Fibroblast of lung (primary cell): ENCODE measurements at places on chromosomes 6 and 20.

GRCh38 chr6:15804164-15805154 is 141.6 kb upstream of the DTNBP1 start:
- no peak for DNase-seq

GRCh38 chr6:90049295-90049694 is 155.0 kb downstream of the GJA10 start:
- no peak for DNase-seq

GRCh38 chr6:996271-996852 is 303.4 kb upstream of the EXOC2 start:
- DNase-seq: no peak

- peak; percentile 66 for DNase-seq
Observed at GRCh38 chr20:46683939-46684750, 5.1 kb downstream of the TP53RK start.

GRCh38 chr6:144264270-144265060 is 20.7 kb upstream of the UTRN start:
- DNase-seq: peak; percentile 79

GRCh38 chr20:37449276-37449675 is 71.8 kb upstream of the NNAT start:
- DNase-seq: no peak

- DNase-seq: no peak
Observed at GRCh38 chr6:80640176-80640575, 533.7 kb downstream of the BCKDHB start.

- DNase-seq: no peak
Observed at GRCh38 chr6:28280595-28281287, 631 bp upstream of the PGBD1 start.

DNA sequence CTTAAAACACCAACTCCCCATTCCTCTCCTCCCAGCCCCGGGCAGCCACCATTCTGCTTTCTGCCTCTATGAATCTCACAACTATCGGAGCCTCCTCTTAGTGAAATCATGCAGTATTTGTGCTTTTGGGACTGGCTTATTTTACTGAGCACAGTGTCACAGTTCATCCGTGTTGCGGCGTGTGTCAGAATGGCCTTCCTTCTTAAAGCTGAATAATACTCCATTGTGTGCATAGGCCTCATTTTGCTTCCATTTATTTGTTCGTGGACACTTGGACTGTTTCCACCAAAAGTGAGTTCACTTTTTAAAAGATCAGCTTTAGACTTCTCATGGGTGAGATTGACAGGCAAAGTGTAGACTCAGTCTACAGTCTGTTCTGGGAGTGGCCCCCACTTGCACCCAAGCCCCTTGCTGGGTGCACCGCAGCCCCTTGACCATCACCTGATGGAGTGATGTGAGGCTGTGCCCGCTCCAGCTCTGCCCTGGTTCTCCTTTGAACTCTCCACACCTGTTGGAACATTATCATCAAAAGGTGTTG is 12.6 kb downstream of the DUSP22 start:
- DNase-seq: no peak

DNA sequence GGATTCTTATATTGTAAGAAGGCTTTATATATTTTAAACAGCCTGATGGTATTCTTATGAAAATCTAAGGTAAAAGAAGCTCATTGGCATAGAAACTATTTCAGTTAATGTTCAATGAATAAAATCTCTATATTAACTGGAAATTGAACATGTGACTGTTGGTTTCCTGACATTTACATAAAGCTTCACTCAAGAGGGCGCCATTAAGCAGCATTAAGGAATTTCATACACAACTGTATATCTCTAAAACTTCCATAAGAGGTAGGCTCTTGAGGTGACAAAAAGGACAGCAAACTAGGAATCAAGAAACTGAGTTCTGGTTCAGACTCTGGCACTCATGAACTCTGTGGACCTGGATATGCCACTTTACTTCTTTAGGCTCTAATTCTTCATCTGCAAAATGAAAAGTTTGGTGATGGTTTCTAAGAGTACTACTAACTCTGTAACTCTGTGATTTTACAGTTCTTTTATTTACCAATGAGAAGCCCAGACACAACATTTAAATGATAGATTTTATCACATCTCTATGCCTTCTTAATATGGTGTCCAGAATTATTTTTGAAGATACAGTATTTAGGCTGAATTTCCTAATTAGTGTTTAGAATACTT is 147.5 kb downstream of the FLRT3 start:
- DNase-seq: peak; percentile 45

DNA sequence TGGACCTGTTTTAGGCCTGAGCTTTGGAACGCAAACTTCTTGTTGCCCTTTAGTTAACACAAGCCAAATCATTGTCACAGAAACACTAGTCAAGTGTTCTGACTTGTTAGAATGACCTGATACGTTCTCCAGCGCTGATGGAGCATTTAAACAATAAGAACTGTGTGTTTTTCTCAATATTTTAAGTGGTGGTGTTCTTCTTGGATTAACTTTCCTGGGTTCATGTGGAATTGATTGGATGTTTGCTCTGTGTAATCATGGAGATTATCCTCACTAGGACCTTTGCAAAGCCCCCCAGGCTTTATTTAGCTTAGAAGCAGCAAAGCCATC is 1.6 kb downstream of the LRRC1 start:
- no peak for DNase-seq

GRCh38 chr6:156279261-156279969 is 497.8 kb upstream of the ARID1B start:
- DNase-seq: no peak

- DNase-seq: peak; percentile 3
Observed at GRCh38 chr6:159609652-159610178, 83.3 kb downstream of the SOD2 start.

GRCh38 chr6:30399390-30400058 is 54.6 kb downstream of the RPP21 start:
- DNase-seq: peak; percentile 27

GRCh38 chr20:31833130-31833930 is 12.1 kb downstream of the FOXS1 start:
- no peak for DNase-seq

DNA sequence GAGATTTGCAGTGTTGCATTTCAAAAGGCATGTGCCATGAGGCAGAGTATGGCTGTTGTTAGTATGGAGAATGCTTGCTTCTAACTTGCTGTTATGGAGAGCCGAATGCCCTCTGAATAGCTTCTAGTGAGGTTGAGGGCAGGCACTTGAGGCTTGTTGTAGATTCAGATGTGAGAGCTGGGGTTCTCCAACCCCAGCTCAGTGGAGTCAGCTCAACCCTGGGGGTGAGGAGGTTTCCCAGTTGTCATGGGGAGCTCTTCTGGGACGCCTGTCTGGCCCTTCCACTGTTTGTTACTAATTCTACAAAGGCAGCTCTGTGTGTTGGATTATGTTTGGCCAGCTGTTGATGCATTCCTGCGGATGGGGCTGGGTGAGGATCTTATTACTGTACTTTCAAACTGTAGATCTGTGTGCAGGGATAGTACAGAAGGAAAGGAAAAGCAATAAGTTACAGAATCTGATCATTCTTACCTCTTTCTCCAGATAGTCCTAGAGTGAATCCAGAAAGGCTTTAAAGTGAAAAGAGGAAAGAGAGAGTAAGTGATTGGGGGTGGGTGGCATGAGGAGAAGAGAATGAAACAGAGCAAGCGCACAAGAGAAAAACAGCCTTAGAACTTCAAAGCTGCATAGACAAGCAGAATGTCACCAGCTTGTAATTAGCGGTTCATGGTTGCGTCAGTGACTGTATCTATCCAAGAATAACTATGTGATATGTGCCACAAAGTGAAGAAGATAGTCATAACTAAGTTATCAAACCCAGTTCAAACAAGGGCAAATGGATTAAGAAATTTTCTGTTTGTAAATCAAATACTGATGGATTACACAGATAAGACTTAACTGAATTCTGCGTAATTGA is 148.7 kb downstream of the PRL start:
- peak; percentile 84 for DNase-seq

GRCh38 chr6:127352524-127352923 is 9.1 kb upstream of the ECHDC1 start:
- DNase-seq: no peak

DNA sequence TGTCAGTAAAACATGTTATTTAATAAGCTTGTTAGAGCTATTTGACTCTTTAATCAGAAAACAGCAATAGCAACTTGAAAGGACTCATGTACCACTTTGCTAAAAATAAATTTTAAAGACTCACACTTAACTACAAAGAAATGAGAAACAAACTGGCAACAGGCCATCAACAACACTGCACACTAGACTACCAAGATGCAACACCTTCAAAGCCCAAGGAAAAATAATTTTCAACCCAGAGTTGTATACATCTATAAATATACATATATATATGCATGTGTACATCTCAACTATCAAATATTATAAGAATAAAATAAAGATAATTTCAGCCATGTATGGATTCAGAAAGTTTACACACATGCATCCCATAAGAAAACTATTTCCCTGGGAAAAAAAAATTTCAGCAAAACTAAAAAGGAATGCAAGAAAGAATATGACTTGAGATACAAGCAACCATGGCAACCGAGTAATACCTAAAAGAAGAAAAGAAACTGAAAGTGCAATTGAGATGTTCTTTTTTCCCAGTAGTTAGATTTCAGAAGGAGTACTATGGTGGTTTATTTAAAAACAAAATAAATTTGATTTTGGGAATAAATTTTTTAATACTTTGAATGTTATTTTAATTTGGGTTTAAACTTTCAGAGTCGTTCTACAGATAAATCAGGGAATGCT is 303.8 kb downstream of the UBE3D start:
- peak; percentile 25 for DNase-seq

DNA sequence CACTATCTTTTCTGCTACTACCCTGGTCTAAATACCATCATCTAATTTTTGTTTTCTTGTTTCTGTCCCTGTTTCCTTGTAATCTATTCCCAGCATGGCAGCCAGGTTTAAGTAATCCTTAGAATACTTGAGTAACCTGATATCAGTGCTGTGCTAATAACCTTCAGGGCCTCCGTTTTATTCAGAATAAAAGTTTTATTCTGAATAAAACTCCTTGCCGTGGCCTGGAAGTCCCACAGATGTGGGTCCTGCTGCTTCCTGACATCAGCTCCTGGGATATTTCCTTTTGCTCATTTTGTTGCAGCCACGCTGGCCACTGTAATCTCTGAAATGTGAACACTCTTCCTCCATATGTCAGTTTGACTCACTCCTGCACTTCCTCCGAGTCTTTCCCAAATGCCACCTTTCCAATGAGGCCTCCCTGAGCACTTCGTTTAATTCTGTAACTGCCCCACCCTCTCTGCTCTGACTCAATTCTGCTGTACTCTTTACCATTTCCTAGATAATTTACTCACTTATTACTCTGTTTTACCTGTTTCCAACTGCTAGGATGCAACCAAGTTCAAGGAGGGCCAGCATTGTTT is 114.0 kb upstream of the FOXA2 start:
- DNase-seq: no peak
